ENCODE measurements at places on chromosomes 6 and 20.

DNA sequence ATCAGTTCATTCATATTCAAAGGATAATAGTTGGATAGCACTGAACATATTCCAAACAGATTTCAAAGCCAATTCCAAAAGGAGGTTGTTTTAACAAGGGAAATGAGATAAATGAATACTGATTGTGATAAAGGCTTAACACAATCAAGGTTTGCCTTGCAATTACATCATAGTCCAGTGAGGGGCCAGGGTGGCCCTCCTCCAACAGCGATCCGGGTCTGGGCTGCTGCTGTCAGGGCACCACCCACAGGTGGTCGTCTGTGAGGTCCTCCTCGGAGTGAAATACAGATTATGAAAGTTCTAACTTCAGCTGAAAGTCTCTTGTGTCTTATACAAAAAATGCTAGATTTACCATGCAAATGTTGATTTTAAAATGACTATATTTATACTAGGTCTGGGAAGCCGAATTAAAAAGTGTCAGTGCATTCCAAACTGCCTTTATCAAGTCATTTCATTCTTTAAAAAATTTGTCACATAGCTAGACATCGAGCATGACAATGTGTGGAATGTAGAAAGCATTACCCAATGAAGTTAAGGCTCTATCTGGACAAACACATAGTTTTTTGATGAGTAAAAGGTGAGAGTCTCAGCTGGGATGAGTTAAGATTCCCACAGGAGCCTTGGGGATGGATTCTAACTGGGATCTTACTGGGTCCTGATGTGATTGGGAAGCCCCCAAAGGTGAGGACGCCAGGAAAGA is 65.9 kb upstream of the SLC22A23 start:
- no peak for DNase-seq

DNA sequence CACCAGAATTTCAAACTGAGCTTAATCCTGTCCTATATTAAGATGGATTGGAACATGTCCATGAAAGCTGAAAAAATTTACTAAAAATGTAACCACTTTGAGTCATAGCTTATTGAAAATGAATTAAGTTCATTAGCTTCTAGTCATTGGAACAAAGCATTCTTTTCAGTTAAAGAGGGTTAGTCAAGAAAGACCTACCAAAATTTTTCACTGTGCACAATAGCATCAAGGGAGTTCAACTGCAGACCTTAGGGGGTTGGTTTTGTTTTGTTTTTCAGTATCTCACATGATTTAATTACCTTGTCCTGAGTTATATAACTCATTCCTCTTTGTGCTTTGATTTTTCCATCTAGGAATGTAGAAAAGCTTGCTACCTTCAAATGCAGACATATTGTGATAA is 2.8 kb downstream of the SLC2A12 start:
- DNase-seq = no peak

GRCh38 chr6:56032715-56033260 is 157.4 kb upstream of the BMP5 start:
- DNase-seq = no peak

DNA sequence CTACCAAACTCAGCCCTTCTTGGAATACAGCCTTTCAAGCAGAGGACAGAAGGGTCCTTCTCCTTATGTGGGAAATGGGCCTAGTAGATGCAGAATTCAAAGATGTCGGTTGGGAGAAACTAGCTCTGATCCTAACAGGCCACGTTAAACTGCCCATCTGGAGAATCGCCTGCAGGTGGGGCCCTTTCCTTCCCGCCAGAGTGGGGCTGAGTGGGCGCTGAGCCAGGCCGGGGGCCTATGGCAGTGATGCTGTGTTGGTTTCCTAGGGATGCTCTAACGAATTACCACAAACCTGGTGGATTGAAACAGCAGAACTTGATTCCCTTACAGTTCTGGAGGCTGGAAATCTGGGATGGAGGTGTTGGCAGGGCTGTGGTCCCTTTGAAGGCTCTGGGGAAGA is 9.1 kb downstream of the MAPK13 start:
- no peak for DNase-seq

DNA sequence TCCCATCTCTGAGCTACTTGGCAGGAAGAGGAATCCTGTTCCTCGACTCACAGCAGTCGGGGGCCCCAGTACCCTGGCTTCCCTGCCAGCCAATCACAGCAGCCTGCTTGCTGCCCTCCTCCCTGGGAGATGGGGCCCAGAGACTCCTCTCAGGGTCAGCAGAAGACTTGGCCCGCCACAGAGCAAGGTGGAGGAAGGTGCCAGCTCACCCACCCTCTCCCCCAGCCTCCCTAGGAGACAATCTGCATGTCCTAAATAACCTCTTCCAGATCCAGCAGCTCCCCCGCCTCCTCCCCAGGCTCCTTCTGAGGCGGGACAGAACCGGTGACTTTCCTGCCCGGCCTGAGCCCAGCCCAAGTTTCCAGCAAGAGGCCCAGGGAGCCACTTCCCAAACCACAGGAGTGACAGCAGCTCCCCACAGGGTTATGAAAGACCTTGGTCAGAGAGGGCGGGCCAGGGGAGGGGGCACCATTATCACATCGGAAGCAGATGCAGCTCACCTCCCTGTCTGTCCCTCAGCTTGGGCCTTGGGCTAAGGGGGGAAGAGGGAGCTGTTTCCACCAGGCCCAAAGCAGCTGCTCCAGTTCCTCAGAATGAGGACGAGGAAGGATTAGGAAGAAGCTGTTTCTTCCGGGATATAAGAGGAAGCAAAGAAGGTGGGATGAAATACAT is 2.3 kb downstream of the CCND3 start:
- no peak for DNase-seq

DNA sequence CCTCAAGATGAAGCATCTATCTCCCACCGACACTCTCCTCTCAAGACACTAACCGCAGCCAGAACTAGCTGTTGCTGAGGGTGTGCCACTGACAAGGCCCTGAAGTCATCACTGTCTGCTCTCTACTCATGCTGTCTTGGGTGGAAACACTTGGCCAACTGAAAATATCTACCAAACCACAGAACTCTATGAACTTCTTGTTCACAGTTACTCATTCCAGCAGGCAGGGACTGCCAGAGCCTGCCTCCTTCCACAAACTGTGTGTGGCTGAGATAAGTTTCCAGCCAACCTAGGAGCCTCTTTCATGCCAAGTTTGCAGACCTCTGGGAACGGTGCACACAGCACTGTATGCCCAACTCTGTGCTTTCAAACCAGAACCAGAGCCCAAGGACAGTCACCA is 45.5 kb upstream of the NXT1 start:
- DNase-seq = no peak

DNA sequence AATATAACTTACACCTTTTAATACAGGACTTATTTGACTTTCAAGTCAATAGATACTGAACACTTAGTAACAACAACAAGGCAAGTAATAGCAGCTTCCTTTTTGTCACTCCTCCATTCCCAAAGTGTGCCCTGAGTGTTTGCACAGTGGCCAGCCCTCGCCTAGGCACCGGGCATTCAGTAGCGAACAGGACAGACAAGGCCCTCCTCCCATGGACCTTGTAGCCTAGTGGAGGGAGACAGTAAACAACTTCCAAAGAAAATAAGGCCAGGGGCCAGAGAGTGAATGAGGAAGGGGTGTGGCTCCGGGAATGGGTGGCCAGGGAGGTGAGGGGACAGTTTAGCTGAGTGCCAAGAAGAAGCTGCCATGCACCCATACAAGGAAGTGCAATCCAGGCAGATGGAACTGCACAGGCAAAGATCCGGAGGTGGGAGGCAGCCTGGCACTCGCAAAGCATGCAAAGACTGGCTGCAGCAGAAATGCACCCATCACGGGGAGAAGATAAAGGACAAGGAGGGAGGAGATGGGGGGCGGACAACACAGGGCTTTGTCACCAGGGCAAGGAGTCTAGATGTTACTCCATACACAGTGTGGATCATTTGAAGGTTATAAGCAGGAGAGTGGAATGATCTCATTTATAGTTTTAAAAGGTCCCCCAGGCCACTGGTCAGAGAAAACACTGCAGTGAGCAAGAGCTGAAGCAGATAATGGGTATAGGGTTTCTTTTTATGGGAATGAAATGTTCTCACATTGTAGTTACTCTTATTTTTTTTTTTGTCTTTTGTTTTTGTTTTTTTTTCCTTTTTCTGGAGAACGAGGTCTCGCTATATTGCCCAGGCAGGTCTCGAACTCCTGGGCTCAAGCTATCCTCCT is 32.2 kb downstream of the ATP9A start:
- DNase-seq = no peak

GRCh38 chr6:85580878-85581267 is 12.8 kb downstream of the SNX14 start:
- DNase-seq = no peak

DNA sequence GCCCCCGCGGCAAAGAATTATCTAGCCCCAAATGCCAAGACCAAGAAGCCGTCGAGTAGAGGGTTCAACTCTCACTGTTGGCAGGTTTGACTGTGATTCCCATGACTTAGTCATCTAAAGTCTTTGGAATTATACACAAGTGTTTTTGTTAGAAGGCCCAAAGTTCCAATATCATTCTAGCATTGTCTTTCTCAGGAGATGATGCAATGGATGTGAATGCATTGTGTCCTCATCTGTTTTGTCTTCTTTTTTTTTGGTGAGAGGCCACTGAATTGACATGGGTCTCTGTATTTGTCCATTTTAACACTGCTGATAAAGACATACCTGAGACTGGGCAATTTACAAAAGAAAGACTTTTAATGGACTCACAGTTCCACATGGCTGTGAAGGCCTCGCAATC is 290.5 kb upstream of the ZFP64 start:
- DNase-seq = no peak

- no peak for DNase-seq
Observed at GRCh38 chr6:16933532-16933931, 168.3 kb upstream of the STMND1 start.

DNA sequence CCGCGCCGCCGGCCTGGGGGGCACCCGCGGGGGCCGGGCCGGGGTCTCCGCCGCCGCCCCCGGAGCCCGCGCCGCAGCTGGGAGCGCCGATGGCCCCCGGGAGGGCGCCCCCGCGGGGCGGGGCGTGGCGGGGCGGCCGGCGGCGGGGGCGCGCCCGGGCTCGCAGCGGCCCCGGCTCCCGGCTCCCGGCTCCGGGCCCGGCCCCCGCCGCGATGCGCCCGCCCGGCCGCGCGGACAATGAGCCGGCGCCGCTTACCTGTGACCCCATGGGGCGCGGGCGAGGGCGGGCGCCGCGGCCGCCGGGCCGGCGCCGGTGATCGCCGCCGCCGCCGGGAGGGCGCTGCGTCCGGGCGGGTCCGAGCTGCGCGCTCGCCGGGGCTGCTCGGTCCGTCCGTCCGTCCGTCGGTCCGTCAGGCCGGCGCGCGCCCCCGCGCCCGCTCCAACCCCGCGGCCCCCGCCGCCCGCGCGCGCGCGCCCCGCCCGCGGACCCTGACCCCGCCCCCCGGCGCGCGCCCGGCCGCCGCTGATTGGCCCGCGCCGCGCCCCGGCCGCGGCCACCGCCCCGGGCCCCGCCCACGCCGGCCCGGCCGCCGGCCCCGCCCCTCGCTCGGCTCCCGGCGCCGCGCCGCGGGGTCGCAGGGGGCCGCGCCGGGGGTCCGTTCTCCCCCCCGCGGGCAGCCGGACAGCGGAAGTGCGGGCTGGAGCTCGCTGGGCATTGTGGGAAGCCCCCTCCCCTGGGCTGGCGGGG is at the start of gene ZBTB46:
TSS of gene ZBTB46 (minus strand) at position 424 of the 748 bp plus-strand sequence. CDS start 40,507 bp downstream, outside the sequence.
- DNase-seq = no peak

DNA sequence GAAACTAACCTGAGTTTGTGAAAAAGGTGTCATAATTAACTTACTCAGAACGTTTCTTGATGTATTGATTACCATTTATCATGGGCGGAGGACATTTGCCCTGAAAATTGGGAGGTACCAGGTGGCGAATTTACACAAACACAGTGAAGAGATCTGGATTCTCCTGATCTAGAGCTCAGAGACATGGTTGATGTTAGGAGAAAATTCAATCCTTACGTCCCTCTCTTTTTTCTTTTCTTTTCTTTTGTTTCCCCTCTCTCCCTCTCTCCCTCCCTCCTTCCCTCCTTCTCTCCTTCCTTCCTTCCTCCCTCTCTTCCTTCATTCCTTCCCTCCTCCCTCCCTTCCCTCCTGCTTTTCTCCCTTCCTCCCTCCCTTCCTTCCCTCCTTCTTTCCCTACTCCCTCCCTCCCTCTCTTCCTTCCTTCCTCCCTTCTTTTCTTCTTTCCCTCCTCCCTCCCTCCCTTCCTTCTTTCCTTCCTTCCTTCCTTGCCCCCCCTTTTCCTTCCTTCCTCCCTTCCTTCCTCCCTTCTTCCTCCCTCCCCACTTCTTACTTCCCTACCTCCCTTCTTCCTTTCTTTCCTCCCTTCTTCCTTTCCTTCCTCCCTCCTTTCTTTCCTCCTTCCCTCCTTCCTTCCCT is 234.1 kb downstream of the OTOR start:
- no peak for DNase-seq

- DNase-seq = no peak
Observed at GRCh38 chr20:21251278-21251677, 51.9 kb upstream of the XRN2 start.

- no peak for DNase-seq
Observed at GRCh38 chr6:38393986-38394385, 245.7 kb downstream of the BTBD9 start.

- DNase-seq = no peak
Observed at GRCh38 chr6:124066946-124067552, 263.4 kb downstream of the NKAIN2 start.

- DNase-seq = no peak
Observed at GRCh38 chr20:47099825-47100441, 205.3 kb downstream of the EYA2 start.

GRCh38 chr20:14576196-14576877 is 238.9 kb upstream of the FLRT3 start:
- DNase-seq = no peak

DNA sequence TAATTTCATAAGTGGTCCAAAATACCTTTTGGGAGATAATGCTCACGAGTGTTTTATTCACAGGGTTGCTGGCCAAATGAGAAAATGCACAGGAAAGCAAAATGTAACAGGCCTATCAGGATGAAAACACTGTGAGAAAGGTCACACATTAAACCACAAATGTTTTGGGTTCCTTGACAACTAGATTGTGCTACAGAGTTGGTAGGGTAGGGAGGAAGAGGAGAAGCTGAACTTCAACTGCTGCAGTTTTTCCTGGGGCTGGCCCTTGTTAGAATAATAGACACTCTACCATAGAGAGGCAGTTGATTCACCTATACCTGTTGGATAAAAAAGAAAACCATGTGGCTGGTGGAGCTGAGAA is 28.1 kb upstream of the PAQR8 start:
- no peak for DNase-seq

DNA sequence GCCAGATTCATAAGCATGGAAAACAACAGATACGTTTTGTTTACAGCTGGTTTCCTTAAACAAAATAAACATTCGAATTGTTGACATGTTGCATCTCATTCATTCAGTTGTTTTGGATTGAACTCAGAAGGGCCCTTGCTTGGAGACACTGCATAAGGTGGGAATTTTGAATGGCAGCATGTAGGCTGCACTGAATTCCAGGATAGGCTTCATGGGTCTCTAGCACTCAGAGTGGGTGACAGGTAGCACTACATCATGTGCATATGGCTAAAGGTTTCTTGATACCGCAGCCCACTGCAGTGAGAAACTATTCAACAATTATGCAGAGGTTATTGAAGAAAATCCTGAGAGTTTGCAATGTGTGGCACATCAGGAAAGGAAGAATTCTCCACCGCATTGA is 1.6 kb downstream of the BEND6 start:
- no peak for DNase-seq

GRCh38 chr20:22931653-22932608 is 103.2 kb upstream of the SSTR4 start:
- DNase-seq = no peak

- no peak for DNase-seq
Observed at GRCh38 chr6:107354451-107354850, 104.9 kb downstream of the PDSS2 start.

All from effector CD4-positive, alpha-beta T cell (primary cell).